Activated T-helper 1 cell treated with Interleukin-2 at 50 U/mL for 16 hours (primary cell): ENCODE measurements at places on chromosomes 16 and 17.
A peak's percentile ranks its signal among the peaks of the same experiment; 100 is the strongest.

DNA sequence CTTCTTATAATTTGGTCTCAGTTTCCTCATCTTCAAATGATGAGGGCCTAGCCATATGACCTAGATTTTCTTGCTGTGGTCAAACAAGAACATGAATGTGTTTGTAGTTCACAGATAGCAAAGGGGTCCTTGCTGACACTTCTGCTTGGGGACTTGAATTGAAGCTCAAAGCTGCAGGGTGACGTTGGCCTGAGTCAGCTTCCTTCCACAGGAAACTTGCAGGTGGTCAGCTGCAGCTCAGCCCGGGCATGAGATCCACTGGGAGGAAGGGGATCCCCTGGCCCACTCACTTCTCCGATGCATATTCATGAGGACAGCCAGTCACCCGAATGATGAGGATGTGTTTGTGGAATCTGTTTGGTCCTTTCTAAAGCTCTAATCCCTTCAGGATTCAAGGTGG is 42.6 kb upstream of the AXIN2 start:
- DNase-seq = no peak

DNA sequence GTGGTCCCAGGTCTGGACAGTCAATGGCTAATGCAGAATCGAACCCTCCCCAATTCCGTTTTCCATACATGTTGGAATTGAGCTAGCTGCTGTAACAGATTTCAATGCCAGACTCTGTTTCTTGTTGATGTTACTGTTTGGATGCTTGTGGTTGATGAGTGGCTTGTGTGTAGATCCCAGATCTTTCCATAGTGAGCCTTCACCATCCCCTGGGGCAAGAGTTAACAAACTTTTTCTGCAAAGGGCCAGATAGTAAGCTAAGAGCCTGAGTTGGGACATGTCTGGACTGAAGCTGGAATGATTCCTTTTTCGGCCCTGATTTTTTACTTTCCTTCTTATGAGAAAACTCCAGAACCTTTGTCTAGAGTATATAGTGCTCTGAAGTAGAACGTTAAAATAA is 296.3 kb downstream of the CPPED1 start:
- no peak for DNase-seq

GRCh38 chr16:87250431-87250960 is 66.7 kb downstream of the C16orf95 start:
- DNase-seq = no peak

- no peak for DNase-seq
These were observed 8.0 kb upstream of the KATNB1 start for GRCh38 chr16:57727610-57728009.

GRCh38 chr17:17072546-17072945 is 30.3 kb downstream of the MPRIP start:
- no peak for DNase-seq

- DNase-seq = no peak
These were observed 6.9 kb downstream of the ERCC4 start for GRCh38 chr16:13926891-13927290.

DNA sequence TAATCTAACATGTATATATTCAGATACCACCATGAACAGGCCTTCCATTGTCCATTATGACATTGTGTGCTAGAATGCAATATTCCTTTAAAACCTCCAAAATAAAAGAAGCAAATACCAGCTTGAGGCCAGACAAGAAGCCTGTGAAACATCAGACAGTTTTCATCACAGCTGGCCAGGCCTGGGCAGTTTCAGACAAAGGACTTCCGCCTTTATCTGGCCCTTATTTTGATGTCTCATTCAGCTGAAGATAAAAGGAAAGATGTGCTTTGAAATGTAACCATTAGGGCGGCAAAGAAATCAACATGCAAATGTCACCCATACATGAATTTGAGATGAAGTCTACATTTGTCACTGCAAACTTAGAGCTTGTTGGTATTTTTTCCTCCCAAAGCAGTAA is 737.5 kb downstream of the KCNJ2 start:
- no peak for DNase-seq

DNA sequence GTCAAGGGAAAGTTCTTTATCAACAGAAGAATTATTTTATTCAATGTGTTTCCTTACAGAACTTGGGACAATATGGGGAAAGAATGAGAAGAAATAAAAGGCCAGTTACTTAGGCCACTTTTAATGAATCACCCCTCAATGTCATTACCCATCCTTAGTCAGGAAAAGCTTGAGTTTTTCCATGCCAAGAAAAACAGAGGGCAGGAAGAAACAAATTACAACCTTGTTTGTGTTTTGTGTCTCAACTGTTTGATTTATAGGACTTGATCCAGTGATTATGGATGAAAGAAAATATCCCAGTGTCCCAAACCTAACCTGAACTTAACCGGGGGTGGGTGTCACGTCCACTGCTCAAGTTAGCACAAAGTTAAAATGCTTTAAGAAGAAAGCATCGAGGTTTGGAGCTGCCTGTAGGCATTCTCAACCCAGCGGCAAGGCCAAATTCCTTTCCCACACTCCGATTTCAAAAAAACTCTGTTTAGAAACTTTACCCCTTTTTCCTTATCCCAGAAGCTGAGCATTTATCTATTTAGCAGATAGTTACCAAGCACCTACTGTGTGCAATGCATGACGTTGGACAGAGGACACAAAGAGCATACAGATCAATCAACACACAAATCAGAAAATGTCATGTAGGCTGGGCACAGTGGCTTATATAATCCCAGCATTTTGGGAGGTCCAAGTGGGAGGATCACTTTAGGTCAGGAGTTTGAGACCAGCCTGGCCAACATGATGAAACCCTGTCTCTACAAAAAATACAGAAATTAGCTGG is 14.0 kb upstream of the CYB5B start:
- DNase-seq = no peak

DNA sequence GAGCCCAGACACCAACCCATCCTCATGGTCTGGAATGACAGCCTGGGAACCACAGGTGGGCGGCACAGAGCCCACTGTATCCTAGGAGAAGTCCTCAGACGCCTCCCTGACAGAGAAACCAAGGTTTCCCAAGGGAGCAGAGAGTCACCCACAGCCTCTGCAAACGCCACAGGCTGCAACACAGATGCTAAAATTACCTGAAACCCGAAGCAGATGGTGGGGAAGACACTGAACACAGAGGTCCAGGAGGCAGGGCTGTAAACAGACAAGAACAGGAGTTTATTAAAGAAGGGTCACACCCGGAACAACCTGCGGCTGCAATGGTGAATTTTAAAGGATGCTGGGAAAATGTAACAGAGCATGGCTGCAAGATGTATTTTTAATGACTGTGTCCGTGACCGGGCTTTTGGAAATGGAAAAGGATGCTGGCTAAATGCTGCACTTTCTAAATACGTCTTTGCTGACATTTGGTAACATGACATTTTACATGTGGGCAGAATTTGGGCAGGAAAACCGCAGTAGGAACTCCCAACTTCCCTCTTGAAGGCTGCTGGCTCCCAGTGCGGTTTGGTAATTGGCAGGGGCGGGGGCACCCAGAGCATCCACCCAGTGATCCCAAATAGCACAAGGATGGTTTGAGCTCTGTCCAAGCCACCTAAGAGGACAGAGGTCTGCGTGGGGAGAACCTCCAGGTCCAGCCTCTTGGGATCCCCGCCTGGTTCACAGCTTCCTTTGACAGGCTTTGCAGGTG is 13.1 kb downstream of the SLC38A8 start:
- DNase-seq = no peak

DNA sequence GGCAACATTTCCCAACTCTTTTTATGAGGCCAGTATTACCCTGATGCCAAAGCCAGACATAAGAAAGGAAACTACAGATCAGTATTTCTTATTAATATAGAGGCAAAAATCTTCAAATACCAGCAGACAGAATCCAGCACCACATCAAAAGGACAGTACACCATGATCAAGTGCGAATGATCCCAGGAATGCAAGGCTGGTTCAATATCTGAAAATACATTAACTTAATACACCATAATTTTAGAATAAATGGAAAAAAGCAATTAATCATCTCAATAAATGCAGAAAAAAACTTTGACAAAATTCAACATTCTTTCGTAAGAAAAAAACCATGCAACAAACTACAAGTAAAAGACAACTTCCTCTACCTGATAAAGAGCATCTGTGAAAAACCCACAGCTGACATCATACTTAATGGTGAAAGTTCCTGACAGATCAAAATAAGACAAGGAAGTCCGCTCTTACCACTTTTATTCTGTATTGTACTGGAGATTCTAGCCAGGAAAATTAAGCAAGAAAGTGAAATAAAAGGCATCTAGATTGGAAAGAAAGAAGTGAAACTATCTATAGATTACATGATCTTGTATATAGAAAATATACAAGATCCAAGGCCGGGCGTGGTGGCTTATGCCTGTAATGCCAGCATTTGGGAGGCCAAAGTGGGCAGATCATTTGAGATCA is 26.4 kb upstream of the MAPK3 start:
- DNase-seq = no peak

DNA sequence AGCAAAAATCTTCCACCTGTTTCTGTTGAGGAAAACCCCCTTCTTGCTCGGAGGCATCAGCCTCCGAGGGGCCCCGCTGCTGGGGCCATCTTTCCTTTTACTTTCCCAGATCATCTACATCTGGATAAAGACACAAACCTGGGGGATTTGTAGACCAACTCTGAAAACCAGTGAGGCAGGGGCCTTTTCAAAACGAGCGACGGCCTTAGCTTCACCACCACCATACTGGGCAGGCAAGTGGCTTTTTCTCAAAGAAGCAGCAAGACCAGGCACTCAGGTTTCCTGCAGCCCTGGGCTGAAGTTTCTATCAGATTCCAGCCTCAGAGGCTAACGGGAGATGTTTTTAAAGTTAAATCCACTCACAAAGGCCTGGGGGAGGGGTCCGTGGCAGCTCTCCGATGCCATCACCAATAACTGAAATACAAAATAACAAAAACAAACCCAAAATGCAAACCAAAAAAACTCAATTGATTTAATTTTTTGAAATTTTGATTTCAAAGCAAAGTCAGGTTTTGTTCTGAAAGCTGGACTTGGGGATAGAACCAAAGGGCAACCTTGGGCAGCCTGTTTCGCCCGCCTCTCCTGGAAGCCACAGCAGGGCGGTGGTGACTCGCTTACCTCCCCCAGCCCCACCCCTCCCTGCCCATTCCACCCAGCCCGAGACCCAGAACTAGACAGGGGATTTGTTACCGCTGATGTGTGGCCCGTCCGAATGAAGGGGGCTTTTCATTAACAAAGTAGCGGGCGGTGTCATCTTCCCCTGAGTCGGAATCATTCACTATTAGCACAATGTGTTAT is 55.8 kb downstream of the SALL1 start:
- DNase-seq = no peak

- no peak for DNase-seq
These were observed 19.6 kb downstream of the TMC6 start for GRCh38 chr17:78108726-78109488.

- DNase-seq = peak; percentile 26
These were observed 16.2 kb downstream of the ZNF276 start for GRCh38 chr16:89737341-89738071.

GRCh38 chr16:52924162-52924561 is 128.5 kb downstream of the CHD9NB start:
- no peak for DNase-seq

- DNase-seq = no peak
These were observed 23.1 kb upstream of the MAP3K14 start for GRCh38 chr17:45339646-45340605.

- DNase-seq = no peak
These were observed 17.4 kb upstream of the INPP5K start for GRCh38 chr17:1533661-1534325.

- no peak for DNase-seq
These were observed 11.4 kb downstream of the CHST4 start for GRCh38 chr16:71537643-71538042.

- no peak for DNase-seq
These were observed 31.9 kb downstream of the PDIA2 start for GRCh38 chr16:314795-315299.

- no peak for DNase-seq
These were observed 10.3 kb upstream of the IRF8 start for GRCh38 chr16:85888405-85889331.

DNA sequence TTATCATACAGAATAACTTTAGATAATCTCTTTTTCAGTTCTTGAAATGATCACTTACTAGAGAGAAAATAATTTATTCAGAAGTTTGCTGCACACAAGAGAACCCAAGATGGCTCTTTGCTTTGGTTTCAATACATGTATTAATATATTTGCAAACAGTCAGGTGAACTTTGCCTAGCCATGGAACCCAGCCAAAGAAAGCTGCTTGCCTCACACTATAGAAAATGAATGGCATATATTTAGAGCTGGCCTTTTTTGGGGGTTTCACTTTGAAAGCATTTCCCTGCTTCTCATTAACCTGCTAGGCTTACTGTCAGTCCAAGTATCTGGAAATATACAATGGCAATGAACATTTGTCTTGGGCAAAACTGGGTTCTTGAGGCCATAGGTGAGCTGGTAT is 75.3 kb downstream of the MRTFB start:
- no peak for DNase-seq

DNA sequence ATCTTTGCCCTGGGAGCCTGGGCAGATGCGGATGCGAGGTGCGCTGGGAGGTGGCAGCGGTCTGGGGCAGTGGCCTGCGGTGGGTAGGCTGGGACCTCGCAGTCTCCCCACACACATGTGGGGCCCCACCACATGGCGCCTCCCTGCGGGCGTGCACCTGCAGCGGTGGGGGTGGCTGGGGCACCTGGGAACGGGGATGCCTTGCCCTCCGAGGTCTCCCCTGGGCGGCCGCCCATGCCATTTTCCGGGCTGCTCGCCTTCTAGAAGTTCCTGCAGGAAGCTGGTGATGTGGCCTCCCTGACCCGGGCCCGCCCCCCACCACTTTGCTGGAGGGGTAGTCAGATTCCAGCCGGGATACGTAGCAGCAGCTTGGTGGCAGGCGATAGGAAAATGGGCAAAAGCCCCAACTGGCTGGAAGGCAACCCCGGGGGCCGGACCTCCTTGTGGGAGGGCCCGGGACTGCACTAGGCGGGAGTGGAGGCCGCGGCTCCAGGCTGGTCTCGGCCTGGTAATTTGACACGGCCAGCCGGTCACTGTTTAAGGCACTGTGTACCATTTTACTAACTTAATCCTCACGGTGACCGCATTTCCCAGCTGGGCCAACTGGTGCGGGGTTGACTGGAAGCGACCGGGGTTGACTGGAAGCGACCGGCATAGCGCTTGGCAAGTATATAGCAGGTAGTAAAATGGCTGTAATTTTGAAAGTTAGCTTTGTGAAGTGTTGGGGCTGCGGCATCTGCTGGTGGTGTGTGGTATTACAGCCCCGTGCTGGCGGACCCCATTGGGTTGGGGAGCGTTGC is 38.5 kb downstream of the IGF2BP1 start:
- no peak for DNase-seq

- DNase-seq = no peak
These were observed 5.4 kb downstream of the RECQL5 start for GRCh38 chr17:75661531-75661930.
